ENCODE measurements at places on chromosomes 11 and 22.

DNA sequence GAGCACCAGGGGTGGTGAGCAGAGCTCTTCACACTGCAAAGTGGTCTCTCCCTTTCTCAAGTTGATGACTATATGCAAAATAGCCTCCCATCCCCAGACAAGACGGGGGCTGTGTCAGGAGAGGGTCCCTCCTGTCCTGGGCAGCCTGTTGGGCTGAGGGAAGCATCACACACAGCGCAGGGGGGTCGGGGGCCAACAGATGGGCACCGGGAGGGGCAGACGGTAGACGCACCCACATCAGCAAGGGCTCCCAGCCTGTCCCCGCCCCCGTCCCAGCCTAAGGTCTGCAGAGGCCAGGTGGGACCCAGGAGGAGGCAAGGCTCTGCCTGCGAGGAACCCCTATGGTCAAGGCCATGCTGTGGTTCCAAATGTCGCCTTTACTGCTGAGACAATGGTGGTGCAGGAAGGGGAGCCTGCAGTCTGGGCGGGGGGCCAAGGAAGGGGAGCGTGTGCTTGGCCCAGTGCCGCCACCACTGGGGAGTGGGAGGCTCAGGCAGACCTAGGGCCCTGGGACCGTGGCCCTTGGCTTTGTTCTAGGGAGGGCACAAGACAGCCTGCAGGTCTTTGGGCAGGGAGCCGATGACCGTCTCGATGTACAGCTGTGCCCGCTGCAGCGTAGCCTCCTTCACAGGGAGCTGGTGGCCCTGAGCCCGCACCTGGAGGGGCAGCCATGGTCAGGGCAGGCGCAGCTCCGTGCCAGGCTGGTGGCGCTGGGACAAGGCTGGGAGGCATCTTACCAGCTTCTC, 4.3 kb upstream of the PLXNB2 start:
- no peak for DNase-seq

DNA sequence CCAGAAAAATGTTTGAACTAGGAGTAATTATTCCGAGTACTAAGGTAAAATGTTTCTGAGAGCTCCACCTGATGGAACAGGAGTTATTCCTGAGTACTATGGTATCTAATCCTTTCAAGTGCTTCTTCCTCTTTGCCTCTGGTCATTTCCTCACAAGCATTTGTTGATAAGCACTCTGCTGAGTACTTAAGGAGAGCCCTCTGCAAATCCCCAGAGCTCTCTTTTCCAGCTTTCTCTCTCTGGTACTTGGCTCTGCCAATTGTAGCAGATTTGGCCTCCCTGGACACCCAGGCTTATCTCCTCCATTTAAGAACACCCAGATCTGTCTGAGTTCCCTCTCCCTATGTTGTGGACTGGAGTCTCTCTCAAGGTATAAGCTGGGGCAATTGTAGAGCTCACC, 457.0 kb downstream of the MN1 start:
- no peak for DNase-seq

DNA sequence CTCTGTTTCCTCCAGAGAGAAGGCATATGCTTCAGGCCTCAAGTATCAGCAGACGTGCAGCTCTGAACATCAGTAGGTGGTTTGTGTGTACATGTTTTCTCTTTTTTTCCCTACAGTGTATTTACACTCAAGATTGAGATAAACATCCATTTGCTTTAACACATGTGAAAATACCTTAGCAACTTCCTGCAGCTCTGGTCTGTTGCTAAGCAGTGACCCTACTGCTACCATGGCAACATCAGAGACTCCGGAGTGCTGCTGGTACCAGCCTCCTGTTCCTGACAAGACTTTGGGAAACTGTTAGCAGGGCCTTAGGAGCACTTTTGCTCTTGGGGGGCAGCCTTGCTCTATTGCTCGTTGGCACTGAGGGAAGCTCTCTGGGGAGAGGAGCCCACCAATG, 221.2 kb upstream of the PLET1 start:
- no peak for DNase-seq

DNA sequence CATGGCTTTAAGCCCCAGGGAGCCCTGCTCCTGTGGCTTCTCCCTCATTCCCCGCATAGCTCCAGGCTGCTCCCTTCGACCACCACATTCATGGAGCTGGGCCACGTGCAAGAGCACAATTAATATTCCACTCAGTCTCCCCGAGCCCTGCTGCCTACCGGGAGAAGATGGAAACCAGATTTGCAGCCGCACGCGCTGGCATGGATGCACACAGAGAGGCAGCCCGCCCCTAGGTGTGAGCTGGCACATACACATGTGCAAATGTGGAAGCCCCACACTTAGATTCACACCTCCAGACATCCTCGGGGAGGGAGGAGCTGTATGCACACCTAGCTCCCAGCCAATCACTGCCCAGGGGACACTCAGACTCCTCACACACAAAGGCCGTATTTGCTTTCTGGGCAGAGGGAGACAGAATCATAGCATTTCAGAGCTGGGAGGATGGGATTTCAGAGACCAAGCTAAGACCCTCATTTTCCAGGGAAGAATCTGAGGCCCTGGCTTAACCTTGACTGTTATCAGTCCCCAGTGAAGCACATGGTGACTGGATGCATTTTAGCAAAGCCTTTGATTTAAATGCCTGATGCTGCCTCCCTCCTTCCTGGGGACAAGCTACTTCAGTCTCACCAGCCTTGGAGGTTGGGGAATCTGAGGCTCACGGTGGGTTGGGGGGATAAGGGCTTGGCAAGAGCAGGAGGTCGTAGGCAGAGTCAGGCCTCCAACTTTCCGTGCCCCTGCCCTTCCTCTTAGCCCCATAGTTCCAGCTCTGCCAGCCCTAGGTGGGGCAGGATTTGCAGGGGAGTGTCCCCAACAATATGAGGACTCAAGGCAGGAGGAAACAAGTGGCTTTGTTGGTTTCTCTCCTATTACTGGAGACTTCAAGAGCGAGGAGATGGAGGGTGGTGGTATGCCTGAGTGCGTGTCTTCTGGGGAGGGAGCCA, 5.3 kb upstream of the CREB3L1 start:
- no peak for DNase-seq

DNA sequence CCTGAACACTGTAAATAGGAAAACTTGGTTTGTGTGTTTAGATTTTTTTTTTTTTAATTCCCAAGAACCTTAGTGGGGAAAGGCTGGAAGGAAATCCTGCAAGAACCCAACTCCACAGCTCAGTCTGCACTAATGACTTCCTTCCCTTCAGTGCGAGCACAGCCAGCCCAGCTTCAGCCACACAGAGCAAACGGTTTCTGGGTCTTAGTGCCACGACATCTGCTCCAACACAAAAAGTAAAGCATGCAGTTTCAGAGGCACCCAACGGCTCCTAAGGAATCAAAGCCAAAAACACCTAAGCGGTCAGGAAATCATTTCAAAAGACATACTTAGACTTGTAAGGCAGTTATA, 236.1 kb downstream of the TTC28 start:
- no peak for DNase-seq

- no peak for DNase-seq
These were observed 424.6 kb downstream of the BUD13 start for GRCh38 chr11:116348226-116348625.

- no peak for DNase-seq
These were observed 13.3 kb downstream of the SMPD1 start for GRCh38 chr11:6403539-6403938.

GRCh38 chr11:67389477-67389876, 2.3 kb upstream of the RAD9A start:
- no peak for DNase-seq

GRCh38 chr11:24574461-24574860, 77.6 kb downstream of the LUZP2 start:
- no peak for DNase-seq

DNA sequence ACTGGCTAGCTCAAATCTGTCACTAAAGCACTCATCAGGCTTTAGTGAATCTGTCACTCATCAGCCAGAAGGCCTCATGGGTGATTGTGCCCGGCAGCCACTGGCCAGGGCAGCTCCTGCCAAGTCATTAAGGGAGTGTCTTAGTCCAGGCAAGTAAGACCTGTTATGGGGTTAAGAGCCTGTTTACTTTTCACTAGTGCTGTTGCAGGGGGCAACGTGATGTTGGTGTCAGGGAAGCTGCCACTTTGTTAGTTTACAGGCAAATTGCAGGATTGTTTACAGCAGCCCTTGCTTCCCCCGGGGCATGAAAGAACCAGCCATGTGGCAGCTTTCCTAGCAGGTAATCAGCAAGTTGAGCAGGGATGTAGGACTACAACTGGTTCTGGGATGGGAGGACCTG, 155.6 kb upstream of the NCAM1 start:
- no peak for DNase-seq

- peak; percentile 42 for DNase-seq
These were observed 281.9 kb downstream of the CADM1 start for GRCh38 chr11:115222218-115222862.

DNA sequence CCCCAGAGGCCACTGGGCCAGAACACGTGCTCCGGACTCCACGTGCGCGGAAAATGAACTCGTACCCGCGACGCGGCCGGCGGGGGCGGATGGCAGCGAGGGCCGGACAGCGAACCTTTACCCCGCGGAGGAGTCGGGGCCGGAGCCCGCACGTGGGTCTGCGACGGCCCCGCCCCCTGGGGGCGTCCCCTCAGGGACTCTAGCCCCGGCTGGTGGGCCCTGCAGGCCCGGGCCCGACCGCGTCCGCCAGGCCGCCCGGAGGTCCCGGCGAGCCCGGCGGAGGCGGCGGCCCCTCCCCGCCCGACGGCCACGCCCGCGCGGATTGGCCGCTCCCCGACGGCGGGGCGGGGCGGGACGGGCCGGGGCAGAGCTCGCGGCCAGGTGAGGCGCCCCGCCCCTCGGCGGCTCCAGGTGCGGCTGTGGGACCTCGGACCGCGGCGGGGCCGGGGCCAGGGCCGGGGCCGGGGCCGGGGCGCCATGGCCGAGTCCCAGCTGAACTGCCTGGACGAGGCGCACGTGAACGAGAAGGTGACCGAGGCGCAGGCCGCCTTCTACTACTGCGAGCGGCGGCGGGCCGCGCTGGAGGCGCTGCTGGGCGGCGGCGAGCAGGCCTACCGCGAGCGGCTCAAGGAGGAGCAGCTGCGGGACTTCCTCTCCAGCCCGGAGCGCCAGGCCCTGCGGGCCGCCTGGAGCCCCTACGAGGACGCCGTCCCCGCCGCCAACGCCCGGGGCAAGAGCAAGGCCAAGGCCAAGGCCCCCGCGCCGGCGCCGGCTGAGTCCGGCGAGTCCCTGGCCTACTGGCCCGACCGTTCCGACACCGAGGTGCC, at the start of gene FAM83F:
FAM83F (plus strand) TSS at position 389 of the 827 bp plus-strand sequence; CDS start at position 478, 89 bp downstream.
- no peak for DNase-seq

DNA sequence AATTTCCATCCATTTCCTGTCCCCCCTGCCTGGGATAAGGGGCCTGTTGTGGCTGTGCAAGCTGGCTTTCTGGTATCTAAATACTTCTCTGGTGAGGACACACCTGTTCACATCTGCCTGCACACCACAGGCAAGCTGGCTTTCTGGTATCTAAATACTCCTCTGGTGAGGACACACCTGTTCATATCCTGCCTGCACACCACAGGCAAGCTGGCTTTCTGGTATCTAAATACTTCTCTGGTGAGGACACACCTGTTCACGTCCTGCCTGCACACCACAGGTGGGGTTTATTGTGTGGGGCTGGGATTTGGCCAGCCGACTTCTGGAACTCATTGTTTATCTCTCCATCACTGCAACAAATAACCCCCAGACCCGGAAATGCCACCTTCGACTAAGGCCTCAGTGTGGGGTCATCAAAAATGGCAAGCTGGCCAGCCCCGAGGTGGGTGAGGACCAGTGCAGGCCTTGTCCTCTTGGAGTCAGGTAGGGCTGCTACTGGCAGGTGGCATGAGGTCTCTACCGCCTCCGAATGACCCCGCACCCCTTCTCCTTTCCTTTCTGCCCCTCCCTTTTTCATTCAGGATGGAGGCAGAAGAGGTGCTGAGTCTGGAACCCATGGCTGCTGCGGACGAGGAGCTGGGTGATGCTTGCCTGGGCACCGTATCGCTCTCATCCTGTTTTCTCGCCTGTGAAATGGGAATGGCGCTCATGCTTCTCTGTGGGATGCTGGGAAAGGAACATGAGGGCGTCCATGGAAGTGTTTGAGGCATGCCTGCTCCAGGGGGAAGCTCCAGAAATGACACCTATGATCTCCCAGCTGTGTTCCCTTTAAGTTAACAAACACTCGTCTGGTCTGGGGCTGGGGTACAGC, 43.5 kb upstream of the MYEOV start:
- no peak for DNase-seq

- no peak for DNase-seq
These were observed 54.7 kb downstream of the MYO7A start for GRCh38 chr11:77182542-77183430.

DNA sequence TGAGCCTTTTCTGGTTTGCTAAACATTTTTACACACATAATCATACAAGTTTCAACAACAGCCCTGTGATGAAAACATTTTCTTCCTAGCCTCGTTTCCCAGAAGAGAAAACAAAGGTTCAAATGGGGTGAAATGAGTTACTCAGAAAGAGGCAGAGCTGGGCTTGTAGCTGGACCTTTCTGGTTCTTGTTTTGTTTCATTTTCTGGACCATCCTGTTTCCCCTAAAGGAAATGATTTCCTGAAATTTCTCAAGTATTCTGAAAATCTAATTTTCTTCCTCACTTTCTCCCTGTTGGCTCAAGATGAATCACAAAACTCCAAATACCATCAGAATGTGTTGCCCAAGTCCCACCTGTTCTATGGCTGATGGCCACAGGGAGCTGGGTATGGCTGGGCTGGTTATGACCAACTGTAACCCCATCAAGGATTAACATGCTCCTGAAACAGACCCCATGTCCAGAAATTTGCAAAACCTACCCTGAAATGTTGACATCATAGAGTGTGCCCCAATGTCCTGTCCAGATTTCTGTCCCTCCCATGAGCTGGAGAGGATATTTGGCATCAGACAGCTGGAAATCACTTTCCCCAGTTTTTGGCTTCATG, 6.7 kb upstream of the APOL4 start:
- no peak for DNase-seq

GRCh38 chr11:48047616-48048015, 67.3 kb downstream of the PTPRJ start:
- no peak for DNase-seq
